ENCODE measurements at places on chromosomes 1 and 21.

DNA sequence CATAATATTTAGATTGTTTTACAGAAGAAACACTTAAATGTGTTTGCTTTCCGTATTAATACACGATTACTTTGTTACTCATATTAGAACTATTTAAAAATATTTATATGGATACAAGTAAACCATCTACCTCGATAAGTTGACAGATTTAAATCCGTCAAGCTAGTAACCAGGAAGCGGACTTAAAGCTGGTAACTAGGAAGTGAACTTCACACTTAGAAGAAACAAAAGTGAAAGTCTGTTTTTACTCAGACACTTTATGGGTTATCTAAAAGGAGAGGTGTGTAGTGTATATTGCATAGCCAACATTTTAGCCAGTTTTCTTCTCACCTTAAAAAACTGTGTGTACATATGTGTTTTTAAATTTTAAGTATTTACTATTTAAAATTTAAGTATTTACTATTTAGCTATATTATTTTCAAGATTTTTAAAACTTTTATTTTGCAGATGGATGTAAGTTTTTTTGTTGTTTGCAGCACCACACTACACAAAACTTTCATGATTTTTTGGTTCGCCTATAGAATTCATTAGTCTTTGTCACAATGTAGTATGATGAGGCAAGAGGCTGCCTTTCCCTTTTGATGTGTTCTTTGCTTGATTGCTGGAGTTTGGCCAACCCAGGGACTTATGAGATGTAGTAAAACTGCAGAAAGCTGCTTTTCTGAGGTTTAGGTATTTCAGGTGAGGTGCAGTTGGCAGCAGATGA is 2.7 kb downstream of the USP25 start:
- DNase-seq = peak; percentile 90

DNA sequence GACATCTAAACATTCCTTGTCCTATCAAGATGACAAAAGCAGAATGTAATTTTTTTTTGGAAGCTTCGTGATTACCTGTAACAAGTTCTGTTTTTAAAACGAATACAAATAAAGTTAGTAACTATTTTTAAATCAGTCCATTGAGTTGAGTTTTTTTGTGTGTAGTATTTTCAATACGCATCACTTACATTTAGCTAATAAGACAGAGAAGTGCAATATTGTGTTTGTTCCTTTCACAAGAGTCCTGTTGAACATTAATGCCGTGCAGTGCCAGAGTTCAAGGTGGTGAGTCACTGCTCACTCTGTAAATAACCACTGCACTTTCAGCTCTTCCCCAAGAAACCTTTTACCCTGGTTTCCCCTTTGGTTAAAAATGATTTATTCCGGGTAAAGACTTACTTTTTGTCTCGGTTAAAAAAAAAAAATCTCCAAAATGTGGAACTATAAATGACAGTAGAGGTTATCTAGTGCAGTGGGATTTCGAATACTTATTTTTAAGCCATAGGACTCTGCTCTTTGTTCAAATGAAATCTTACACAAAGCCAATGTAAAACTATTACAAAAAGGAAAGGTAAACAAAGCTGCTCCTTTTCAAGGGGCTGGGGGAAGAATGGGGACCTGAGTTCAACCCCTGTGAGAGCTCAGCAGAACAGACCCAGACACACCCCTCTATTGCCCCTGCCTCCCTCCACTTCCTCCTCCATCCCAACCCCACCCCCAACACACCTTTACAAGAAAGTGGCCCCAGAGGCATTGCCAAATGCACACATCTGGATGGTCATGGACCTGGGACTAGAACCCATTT is 14.8 kb upstream of the NCMAP start:
- DNase-seq = peak; percentile 16

GRCh38 chr1:66552287-66552686 is 18.3 kb downstream of the SGIP1 start:
- DNase-seq = no peak

- no peak for DNase-seq
Measured at GRCh38 chr1:61253059-61253735, 170.8 kb downstream of the NFIA start.

- DNase-seq = no peak
Measured at GRCh38 chr1:176601348-176601747, 138.4 kb downstream of the PAPPA2 start.

- no peak for DNase-seq
Measured at GRCh38 chr1:230915078-230915477, 46.8 kb upstream of the C1orf198 start.

DNA sequence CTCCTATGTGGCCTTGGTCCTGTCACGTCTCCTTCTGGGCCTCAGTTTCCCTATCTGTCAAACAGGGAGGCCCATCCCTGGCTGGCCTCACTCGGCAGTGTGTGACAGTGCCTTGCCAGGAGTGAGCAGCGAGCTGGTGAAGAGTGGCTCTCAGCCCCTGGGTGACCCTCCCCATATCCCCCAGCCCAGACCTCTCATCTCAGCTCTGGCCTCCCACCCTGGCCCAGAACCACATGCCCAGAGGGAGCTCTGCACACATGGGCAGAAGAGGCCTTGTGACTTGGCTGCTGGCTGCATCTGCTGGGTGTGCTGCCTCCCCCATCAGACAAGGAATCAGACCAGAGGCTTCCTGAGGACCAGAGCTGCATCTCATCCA is 19.5 kb upstream of the PADI1 start:
- no peak for DNase-seq
